ENCODE measurements at places on chromosomes 7 and 10. TPM values are rescaled to one million over a fixed set of nuclear protein-coding genes. Genes with fewer than 3 reads are reported as not detected.

DNA sequence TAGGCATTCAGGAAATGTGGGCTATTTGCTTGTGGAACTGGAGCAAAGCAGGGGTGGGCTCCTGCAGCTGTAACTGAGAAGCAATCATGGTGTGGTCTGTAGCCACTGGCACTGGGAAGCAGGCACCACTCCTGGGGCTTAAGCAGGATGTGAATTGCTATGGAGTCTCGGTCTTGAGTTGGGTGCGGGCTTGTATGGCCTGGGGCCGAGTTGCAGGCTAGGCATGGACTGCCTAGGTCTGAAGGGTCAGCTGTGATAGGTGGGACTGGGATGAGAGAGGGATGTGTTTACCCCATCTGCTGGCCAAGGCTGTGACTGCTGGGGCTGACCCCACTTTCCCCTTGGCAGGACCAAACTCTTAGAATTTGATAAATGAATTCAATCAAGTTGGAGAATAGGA lies 43.0 kb downstream of the ADCY1 start:
- DNase-seq = no peak

GRCh38 chr7:26705567-26705966 lies 158.8 kb downstream of the SKAP2 start:
- peak; percentile 88 for DNase-seq

- no peak for DNase-seq
Measured at GRCh38 chr7:96901822-96902445, 103.4 kb upstream of the DLX6 start.

DNA sequence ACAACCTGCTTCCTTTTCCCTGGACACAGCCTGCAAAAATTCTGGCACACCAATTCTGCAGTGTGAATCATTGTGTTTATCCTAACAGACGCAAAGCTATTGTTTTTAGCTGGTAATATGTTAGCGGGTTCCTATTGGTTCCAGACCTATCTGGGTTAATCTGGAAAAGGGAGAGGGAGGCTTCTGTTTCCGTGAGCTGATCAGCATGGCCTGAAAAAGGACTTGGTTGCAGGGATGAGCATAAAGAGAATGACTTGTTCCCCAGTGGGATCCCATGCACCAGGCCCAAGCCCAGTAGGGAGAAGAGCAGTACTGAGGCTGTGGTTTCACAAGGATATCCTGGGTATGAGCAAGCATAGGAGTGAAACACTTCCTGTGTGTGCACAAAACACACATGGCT lies 78.4 kb downstream of the PDE1C start:
- DNase-seq = no peak

DNA sequence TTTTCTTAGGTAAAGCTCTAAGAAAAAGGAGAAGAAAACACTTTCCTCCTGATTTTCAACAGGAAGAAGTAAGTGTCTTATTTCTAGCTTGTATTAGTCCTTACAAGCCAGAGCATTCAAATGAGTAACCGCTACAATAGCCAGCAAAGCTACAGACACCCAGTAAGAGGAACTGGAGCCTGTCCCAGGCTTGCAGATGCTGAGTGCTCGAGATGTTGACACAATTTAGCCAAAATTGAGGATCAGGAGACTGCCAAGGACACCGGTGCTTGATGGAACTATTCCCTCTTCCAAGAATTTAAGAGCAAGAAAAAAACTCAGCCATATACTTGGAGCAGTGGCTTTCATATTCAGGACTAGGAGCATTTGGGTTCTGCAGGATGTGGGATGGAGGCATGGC lies 149.3 kb upstream of the DPP6 start:
- DNase-seq = no peak

GRCh38 chr7:4113976-4114375 lies 568.1 kb upstream of the FOXK1 start:
- no peak for DNase-seq

GRCh38 chr10:23512355-23513058 lies 73.6 kb downstream of the OTUD1 start:
- DNase-seq = no peak

DNA sequence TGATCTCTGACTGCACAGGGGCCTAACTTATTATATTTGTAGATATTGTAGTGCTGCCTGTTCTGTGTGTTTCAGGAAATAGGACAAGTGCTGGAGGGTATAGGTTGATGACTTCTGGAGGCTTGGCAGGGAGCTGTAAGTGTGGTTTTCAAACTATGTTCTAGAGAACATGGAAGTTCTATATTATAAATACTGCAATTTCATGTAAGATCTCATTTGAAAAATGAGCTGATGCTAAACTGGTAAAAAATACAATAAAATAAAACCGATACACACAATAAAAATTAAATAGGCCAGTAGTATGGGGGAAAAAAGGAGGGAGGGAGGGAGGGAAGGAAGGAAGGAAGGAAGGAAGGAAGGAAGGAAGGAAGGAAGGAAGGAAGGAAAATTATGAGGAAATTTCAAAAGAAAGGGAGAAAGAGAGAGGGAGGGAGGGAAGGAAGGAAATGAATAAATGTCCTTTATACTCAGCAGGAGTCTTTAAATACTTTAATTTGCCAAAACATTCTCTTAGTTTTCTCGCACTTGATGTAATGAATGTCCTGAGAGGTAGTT lies 181.3 kb downstream of the KIAA1217 start:
- DNase-seq = no peak

DNA sequence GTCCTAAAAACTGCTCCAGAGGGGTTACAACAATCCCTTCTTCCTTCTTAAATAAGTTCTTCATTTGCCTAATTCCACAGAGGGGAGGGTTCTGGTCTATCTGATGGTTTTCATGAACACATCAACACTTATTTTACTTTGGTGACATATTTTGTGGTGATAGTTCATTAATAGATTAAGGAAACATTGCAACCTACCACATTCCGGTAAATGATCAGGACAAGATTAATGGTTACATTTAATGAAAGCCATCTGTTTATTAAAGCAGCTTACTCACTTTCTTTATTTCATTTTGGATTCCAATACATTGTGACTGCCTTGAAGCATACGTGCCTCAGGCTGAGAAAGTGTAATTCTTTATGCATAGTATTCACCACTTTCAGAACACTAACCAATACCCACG lies 101.0 kb downstream of the SKIDA1 start:
- no peak for DNase-seq

DNA sequence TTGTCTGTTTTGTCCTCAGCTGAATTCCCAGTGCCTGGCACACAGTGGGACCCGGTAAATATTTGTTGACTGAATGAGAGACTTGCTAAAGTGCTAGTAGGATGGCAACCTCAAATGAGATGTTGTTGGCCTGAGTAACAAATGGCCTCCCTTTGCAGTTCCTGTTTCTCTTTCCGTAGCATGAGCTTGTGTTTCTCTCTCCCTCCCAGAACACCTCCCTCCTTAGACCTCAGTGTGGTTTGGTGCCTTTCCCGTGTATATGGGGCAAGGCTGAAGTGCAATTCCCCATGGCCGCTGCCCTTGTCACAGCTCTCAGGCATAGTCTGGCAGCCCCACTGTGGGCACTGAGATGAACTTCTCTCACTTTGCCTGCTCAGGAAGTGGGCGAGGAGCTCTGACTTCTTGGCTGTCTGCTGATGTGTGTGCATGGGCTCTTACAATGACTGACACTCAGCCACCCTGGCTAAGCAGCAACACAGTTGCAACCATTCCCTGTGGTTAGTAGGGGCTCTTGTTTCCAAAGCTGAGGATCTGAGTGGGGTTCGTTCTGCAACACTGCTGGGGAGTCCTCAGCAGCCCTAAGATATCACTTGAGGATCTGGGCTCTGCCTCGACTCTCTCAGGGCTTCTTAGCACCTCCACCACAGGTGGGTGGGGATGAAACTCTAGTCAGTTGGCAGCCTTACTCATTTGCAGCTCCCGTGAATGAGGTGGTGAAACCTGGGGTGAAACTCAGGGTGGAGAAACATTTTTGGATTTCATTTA lies 136.1 kb downstream of the ICA1 start:
- no peak for DNase-seq

- DNase-seq = no peak
Measured at GRCh38 chr7:112503361-112503972, 22.7 kb downstream of the LSMEM1 start.

DNA sequence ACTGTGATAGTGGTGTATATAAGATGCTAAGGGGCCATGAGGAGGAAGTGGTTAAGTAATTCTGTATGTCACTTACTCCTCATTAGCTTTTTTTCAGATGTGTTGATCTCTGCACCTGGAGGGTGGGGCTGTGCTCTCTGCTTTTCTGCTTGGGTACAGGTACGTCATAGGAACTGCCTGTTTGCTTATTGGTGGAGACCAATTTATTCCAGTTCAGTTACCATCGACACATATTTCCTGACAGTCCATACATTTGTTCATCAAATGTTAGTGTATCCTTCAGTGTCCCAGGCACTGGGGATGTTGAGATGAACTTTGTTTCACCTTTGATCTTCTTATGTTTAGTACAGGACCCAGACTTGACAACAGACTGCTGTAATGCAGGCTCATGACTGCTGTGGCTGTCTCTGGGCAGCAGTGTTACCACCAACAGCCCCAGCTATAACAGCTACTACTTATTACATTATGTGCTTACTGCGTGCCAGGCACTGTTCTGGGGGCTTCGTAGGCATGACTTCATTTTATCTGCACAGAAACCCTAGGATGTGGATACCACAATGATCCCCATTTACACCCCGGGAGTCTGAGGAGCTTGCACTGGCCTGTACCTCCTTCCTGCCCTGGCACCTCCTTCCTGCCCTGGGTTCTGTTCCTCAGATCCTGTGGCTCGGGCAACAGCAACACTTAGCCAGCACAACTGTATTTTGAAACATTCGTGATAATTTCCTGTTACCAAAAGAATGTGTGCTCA lies 87.4 kb downstream of the BUB3 start:
- no peak for DNase-seq

GRCh38 chr7:36717586-36717985 lies 6.7 kb downstream of the AOAH start:
- DNase-seq = no peak

GRCh38 chr10:13949844-13950542 lies 363.2 kb downstream of the PRPF18 start:
- DNase-seq = peak; percentile 33

DNA sequence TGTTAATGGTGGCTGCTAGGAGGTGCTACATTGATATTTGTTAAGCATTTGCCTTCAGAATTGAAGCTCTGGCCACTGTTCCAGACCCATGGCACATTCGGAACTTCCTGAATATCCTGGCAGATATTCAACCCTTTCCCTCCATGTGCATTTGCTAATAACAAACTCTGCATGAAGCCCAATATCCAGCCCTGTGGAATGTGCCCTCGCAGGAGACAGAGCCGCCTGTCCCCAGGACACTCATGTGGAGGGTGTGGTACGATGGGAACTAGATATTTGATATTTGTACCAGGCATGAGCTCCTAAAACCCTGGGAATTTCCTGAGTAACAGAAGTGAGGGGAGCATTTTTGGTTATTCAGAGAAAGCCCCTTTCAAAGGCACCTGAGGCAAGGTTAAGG lies 21.6 kb upstream of the ARHGAP22 start:
- no peak for DNase-seq

GRCh38 chr10:127925471-127926207 lies 18.7 kb downstream of the PTPRE start:
- DNase-seq = no peak

GRCh38 chr7:144682581-144683280 lies 153.1 kb downstream of the TPK1 start:
- no peak for DNase-seq

- DNase-seq = no peak
Measured at GRCh38 chr7:102192790-102193189, 93.9 kb upstream of the SH2B2 start.

DNA sequence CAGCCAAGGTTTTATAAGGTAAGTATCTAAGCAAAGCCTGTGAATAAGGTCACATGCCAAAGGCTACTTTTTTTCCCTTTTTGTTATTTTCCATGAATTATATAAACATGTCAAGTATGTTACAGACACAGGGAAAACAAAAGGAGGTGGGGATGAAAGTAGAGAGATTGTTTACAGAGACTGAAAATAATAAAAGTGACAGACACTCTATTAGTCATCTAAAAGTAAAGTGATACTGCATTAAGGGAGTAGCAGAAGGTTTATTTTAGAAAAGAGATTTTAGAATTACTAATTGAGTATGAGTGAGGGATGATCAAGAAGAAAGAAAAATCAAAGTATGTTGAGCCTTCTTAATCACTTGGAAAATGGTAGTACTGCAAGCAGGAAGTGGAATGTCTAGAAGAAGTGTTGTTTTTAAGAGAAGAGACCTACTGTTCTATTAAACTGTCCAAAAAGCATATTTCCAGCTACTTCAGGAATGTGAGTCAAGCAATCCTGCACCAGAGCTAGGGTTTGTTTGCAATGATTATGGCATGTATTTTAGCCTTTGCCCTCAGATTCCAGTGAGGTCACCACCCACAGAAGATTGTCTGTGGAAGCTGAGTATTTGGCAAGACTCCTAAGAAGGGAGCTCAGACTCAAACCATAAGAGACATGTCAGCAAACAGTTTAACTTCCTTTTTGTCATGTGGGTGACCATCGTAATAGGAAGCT lies 177.9 kb upstream of the PLXDC2 start:
- DNase-seq = peak; percentile 90

DNA sequence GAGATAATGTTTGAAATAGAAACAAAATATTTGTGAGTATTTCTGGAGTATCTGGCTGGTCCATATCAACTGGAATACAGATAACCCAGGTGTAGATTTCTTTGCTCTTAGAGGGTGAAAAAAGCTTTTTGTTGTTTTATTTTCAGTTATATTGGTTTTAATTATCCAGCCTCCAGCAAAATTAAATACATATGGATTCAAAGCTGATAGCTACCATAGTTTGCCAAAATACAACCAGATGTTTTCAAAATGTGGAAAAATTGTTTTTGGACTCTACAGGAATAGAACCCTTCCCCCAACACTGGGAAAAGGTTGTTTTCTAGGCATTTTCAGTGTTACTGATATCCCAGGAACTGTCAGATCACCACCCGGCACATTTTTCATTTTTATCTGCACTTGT lies 30.1 kb downstream of the LRRC17 start:
- no peak for DNase-seq

Gene MACROH2A2
- 21.8 TPM for polyA plus RNA-seq

Gene FAM20C
- polyA plus RNA-seq = 34.5 TPM

Gene NUDT13
- polyA plus RNA-seq = 1.4 TPM

Gene PCLO
- 0.01 TPM for polyA plus RNA-seq

Gene STAMBPL1
- 50.3 TPM for polyA plus RNA-seq

Gene TMEM254
- polyA plus RNA-seq = 34.4 TPM

Gene ASB10
- not detected for polyA plus RNA-seq

Gene SLC16A12
- 1.3 TPM for polyA plus RNA-seq

Gene GPR146
- 0.69 TPM for polyA plus RNA-seq

Gene WEE2
- not detected for polyA plus RNA-seq

Gene ANKIB1
- 38.0 TPM for polyA plus RNA-seq

Gene ZNF727
- not detected for polyA plus RNA-seq

Gene RASSF4
- 11.2 TPM for polyA plus RNA-seq

Gene WNT8B
- not detected for polyA plus RNA-seq

Gene EVX1
- not detected for polyA plus RNA-seq
